ENCODE measurements at places on chromosomes 1 and 21.

- DNase-seq = peak; percentile 16
Measured at GRCh38 chr1:55334160-55334559, 119.0 kb upstream of the USP24 start.

GRCh38 chr1:65412256-65412983 is 8.0 kb upstream of the LEPR start:
- peak; percentile 27 for DNase-seq

- DNase-seq = peak; percentile 50
Measured at GRCh38 chr1:33118274-33118673, 37.3 kb downstream of the AZIN2 start.

DNA sequence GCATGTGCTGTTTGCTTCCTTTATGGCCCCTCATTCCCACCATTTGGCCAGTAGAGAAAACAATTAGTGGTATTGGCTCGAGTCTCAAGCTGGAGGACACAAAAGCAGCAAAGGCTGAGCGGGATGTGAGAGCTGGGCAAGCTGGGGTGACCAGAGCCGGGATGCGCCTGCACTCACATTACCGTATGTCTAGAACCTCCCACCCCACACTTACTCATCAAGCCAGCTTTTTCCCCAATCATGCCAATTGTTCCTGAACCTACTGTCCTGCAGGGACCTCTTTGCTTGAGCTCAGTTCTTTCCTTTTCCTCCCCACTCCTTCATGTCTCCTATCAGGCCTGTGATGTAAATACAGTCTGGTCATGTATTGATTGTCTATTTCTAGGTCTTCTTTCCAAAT is 45.9 kb downstream of the KIRREL1 start:
- DNase-seq = no peak

DNA sequence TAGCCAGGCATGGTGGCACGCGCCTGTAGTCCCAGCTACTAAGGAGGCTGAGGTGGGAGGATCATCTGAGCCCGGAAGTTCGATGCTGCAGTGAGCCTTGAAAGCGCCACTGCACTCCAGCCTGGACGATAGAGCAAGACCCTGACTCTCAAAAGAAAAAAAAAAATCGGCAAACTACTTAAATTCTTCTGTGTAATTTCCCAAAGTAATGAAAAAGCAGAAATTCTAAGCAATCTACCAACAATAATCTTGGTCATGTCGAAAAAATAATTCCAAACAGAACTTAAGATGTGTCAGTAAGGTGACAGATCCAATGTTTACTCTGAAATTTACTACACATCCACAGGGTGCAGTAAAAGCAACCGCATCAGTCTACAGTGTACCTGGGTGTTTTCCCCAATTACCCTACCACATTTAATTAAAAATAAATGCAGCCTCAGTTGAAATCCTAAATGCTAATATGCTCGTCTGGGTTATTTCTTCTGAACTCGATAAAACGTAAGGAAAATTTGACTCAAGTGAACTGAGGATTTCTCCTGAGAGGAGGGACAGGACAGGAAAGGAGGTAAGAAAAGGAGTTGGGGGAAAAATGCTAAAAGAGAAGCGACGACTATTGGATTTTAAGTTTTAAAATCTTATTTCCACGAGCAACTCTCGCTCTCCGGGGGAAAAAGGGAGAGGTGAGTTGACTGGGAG is 801 bp downstream of the EPRS1 start:
- DNase-seq = no peak

GRCh38 chr21:44755227-44755626 is 43.9 kb upstream of the TSPEAR start:
- DNase-seq = no peak

- DNase-seq = no peak
Measured at GRCh38 chr21:25907573-25908275, 173.0 kb downstream of the GABPA start.

- peak; percentile 34 for DNase-seq
Measured at GRCh38 chr1:180155182-180155682, 563 bp downstream of the QSOX1 start.

DNA sequence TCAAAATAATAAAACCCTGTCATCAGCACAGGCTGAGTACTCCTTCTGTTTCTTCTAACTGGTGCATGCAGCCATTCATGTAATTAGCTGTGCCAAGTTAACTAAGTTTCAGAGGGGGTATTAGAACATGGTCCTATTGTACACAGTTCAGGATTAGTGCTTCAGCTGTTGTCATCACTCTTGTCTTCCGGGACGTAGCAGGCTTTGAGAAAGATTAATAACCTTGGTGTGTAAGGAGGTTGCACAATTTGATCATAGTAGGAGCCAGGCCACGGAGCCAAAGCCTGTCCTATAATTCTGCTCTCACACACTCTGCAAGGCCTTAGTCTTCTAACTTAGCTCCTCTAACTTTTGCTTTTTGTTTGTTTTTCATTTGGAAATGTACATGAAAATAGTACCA is 44.7 kb downstream of the PTGFRN start:
- no peak for DNase-seq

DNA sequence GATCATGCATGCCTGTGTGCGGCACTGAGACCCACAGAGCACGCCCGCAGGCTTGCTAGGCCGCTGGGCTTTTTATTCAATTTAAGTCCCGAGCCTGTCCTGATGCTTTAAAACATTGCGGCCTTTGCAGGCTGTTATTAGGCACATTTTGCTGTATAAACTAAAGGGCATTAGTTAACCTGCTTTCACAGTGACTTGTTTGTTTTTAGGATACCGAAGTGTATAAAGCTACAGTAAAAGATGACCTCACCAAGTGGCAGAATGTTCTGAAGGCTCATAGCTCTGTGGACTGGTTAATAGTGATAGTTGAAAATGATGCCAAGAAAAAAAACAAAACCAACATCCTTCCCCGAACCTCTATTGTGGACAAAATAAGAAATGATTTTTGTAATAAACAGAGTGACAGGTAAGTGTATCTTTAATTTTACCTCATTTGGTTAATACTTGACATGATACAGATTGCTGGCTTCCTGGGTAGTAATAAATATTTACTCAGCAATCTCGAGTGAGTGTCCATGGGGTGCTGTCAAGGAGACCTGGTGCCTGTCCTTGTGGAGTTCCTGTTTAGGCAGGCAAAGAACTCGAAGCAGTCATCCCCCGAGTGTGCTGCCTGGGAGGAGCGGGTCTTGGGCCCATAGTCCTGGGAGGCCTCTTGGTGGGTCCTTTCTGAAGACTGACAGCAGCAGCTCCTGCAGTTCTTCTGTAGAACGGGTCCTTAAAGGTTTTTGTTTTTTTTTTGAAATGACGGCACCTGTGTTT is 40.1 kb downstream of the TRAPPC10 start:
- no peak for DNase-seq

GRCh38 chr1:227632325-227632724 is 69.0 kb downstream of the ZNF678 start:
- DNase-seq = no peak

DNA sequence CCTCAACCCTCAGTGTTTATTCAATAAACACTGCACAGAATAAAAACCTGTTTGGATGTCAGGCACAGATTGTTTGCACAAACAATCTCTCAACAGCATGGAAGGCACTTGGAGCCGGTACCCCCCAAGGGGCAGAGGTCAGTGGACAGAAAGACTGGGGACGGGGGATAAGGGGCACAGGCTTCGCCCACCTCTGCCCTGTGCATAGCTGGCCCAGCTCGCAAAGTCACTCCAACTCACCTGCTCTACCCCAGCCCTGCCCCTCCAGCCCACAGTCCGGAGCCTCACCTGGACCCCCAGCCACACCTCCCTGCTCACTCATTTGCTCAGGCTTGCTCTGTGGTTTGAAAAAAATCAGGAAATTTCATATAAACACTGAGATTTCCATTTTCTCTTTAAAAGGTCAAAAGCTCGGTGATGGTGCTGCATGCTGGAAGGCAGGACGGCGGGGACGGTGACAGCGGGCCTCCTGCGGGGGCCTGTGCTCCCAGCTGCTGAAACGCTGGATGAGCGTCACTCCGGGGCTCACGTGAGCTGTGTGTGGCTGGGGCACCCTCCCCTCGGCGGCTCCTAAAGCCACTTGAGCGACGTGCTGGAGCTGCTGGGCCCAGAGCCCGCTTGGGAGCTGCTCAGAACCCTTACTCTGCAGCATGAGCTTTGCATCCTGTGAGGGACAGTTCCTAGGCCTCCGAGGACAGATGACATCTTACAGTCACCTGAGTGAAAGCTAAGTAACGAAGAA is 54.5 kb downstream of the PRDM15 start:
- no peak for DNase-seq

- DNase-seq = peak; percentile 76
Measured at GRCh38 chr1:243507001-243507671, 251.3 kb downstream of the SDCCAG8 start.

DNA sequence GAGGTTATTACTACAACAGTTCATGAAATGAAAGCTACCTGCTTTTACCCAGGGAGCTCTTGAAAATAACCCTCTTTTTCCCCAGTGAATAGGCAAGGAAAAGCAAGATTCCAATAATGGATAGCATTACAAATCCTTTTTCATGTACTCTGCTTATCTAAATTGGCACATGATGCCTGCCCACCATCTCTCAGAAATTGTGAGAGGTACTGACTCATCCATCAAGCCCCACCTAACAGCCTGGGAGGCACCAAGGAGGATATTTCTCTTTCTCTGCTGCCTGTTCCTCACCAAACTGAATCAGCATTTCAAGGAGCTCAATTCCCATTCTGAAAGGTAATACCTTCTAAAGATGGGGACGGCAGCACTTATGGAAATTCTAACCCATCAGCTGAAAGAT is 34.4 kb downstream of the PALMD start:
- no peak for DNase-seq

DNA sequence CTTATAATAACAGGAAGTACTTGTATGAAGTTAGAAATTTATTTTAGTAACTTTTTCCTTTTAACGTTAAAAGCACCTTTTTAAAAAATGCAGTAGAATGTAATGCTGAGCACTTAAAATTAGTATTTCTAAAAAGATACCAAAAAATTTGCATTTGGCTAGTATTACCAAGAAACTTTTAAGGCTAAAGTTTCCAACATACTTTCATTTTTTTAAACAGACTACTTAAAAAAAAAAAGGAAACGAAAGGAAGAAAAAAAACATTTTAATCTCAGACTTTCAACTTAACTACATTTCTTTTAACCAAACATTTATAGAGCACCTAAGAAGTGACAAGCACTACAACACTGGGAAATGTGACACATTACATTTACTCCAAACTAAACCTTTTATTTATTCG is 2.8 kb downstream of the ARID4B start:
- no peak for DNase-seq

DNA sequence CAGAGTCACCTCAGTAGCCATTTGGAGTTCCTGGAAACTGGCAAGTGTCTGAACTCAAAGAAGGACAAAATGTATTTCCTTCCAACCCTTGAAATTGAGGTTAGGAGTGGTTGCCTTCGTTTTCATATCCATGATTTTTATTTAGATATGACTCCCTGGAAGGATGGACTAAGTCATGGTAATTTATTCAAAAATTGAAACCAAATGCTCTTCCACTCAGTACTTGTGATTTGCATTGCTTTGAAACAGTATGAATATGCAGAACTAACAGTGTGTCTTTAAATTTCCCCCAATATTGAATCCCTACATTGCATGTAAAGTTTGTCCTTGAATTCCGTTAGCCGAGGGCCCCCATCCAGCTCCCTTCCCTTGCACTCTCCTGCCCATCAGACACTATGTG is 112.1 kb upstream of the DNAH14 start:
- no peak for DNase-seq

GRCh38 chr1:37404711-37405110 is 69.7 kb upstream of the ZC3H12A start:
- DNase-seq = no peak

- no peak for DNase-seq
Measured at GRCh38 chr1:165856606-165857005, 29.2 kb downstream of the UCK2 start.

DNA sequence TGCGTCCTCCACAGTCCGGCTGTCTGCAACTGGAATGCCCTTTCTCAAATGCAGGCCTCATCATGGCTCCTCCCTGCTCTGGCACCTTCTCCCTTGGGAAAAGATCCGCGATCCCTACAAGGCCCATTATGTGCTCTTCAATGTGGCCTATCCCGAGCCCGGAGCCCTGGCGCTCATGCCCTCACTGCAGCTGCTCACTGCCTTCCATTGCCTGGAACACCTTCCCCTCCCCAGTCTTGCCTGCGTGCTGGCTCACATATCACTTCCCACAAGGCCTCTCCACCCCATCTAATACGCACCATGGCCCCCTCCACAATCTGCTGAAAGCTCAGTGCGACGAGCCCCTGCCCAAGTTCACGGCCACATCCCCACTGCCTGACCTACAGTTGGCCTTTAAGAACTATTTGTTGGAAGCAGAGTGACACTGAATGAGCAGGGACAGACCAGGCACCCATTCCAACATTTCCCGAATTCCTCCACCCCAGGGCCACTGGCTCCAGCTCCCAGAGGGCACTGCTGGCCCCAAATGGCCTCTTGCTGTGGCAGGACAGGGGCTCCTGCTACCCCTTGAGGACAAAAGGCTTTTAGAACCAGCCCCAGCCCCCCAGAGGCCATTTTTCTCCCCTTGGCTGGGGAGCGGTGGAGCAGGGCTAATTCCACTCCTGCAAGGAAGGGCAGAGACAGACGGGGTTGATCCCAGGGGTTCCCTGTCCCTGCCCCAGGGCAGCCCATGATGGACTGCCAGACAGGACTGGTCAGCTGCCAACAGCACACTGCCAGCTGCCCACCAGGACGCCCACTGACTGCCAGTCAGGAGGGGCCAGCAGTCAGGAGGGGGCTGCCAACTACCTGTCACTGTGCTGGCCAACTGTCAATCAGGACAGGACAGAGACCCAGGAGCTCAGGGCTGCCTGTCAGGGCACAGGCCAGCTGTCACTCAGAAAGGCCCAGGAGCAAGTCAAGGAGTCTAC is 64.8 kb downstream of the DHRS3 start:
- DNase-seq = no peak

- no peak for DNase-seq
Measured at GRCh38 chr1:34885405-34886247, 26.1 kb upstream of the SMIM12 start.

DNA sequence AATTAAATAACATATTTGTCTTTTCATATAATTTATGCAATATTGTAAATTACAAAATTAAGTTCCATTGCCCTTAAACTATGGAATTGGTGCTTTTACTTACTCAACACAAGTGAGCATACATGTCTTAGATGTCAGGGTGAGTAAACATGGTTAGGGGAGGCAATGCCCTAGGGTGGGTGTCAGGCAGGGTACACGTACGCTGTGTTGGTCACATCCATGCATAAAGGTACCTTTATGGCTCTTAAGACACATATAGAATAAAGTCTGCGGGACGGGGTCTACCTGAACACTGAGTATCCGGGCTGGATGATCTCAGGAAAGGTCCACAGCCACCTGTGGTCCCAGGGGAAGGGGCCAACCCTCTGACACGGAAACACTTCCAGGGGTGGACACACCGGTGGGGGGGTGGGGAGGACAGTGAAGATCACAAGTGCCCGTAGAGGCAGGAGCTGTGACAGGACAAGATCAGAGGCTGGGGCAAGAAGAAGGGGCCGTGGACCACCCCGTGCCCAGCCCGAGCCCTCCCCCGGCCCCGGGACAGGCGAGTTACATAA is 720 bp downstream of the LIN9 start:
- DNase-seq = no peak

- DNase-seq = peak; percentile 46
Measured at GRCh38 chr1:229896861-229897260, 170.2 kb upstream of the GALNT2 start.

GRCh38 chr1:237878406-237878805 is 12.3 kb downstream of the ZP4 start:
- DNase-seq = no peak

- DNase-seq = no peak
Measured at GRCh38 chr21:45913418-45913765, 68.2 kb upstream of the COL6A1 start.

Measured in inflammatory macrophage (primary cell).